Activated CD4-positive, alpha-beta T cell treated with anti-CD3 and anti-CD28 coated beads for 4 hours (primary cell): ENCODE measurements at places on chromosomes 2 and 18.
A peak's percentile ranks its signal among the peaks of the same experiment; 100 is the strongest.

DNA sequence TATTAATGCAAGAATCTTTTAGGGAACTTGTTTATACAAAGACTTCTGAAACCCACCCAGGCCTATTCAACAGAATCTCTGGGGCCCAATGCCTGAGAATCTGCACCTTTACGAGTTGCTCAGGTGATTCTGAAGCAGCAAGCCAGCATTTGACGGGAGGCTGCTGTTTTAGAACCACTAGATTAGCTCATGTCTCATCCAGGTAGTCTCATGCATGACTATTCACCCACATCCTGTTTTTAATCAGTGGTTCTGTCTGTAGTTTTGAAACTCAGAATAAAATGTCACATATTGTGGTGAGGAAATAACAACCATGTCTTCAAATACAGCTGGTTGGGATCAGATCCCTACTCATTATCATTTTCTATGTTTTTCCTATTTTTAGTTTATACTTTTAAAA lies 39.5 kb downstream of the CYTIP start:
- DNase-seq: peak; percentile 66

GRCh38 chr18:24400587-24400986 lies 3.0 kb upstream of the OSBPL1A start:
- DNase-seq: no peak

DNA sequence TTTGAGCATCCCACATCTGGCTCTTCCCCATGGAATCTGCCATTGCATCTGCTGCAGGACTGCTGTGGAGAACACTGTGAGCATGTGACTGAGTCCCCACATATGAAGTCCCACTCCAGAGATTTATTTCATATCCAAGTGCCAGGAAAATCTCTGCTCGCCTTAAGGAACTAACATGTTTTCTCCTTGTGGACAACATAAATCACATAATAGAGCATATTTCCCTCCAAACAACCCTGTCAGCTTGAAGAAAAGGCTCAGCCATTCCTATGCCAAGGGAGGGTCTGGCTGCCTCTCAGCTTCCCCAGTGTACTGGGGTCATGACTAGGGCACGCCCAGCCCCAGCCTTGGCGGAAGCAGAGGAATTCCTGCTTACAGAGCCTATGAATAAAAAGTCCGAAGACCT lies 193.7 kb downstream of the DNER start:
- no peak for DNase-seq

GRCh38 chr2:223956300-223956699 lies 963 bp upstream of the MRPL44 start:
- DNase-seq: no peak

DNA sequence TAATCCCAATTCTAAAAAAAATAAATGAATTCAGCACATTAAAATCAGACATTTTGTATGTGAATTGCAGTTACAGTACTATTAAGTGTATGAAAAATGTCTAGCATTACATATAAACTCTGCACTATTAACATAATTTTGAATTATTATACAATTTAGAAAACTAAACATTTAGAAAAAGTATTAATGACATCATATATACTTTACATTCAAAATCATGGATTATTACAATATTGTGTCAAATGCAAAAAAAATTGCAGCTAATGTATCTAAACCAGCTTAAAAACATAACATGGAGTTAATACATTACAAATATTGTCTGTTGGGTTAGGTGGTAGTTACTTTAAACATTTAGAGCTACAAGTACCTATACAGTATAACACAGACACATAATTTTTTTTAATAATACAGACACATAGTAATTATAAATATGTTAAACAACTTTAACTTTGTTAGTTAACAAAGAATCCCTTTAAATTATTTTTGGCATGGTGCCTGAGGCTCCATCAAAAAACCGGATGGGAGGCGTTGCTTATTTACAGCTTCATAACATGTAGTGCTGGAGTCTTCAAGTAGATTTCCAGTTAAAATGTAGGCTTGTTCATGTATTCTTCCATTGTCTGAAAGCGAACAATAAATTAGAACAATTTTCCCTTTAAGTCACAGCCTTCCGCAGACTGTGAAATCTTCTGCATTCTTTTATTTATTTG lies 79.1 kb downstream of the AP1S3 start:
- DNase-seq: no peak

DNA sequence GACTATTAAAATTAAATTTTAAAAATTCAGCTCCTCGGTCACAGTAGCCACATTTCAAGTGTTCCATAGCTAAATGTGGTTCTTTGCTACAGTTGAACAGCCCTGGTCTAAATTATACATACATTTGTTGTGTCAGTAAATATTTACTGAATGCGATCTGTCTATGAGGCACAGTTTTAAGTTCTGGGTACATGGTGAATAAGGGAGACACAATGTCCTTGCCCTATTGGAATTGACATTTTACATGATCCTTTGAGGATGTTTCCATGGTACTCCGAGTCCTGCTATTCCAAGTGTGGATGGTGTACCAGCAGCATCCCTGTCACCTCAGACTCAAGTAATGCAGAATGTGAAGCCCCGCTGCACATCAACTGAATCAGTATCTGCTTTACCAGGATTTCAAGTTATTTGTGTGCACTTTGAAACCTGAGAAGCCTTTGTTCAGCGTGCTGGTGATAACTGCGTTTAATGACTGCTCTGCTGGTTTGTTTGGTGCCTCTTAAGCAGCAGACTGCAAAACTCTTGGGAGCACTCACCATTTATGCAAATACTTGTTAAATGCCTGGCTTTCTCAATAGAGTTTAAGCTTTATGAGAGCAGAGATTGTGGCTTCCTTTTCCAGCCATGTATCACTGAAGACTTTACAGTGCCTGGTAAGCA lies 1.5 kb downstream of the GALNT1 start:
- DNase-seq: no peak

- DNase-seq: no peak
These were observed 35.2 kb downstream of the CNGA3 start for GRCh38 chr2:98381494-98381893.
